ENCODE measurements at places on chromosomes 4 and X. TPM values are rescaled to one million over a fixed set of nuclear protein-coding genes. Genes with fewer than 3 reads are reported as not detected.

GRCh38 chr4:43112139-43112538 lies 219.6 kb downstream of the GRXCR1 start:
- DNase-seq, result no peak

GRCh38 chr4:165518686-165519085 lies 139.9 kb downstream of the CPE start:
- DNase-seq, result no peak

FRMD7 gene
- not detected for polyA plus RNA-seq

DNA sequence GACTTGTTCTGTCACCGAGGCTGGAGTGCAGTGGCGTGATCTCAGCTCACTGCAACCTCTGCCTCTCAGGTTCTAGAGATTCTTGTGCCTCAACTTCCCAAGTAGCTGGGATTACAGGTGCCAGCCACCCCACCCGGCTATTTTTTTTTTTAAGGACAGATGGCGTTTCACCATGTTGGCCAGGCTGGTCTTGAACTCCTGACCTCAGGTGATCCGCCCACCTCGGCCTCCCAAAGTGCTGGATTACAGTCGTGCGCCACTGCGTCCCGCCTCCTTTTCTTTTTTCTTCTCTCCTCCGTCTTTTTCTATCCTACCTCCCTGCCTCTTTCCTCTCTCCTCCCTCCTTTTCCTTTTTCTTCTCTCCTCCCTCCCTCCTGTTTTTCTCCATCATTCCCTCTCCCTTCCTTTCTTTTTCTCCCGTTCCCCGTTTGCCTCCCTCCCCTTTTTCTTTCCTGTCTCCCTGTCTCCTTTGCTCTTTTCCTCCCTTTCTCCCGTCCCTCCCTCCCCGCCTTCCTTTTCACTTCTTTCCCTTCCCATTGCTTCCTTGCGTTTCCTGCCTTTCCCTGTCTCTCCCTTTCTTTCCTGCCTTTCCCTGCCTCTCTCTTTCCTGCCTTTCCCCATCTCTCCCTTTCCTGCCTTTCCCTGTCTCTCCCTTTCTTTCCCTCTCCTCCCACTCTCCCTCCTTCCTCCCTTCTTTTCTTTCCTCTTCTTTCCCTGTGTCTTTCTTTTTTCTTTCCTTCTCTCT lies 2.1 kb upstream of the SLC25A6 start:
- no peak for DNase-seq

GRCh38 chr4:157226035-157226434 lies 5.5 kb downstream of the GRIA2 start:
- no peak for DNase-seq

- DNase-seq, result no peak
Measured at GRCh38 chrX:119488749-119489148, 20.5 kb downstream of the SLC25A5 start.

Data from mammary epithelial cell (primary cell).